ENCODE measurements at places on chromosomes 13 and 19.

DNA sequence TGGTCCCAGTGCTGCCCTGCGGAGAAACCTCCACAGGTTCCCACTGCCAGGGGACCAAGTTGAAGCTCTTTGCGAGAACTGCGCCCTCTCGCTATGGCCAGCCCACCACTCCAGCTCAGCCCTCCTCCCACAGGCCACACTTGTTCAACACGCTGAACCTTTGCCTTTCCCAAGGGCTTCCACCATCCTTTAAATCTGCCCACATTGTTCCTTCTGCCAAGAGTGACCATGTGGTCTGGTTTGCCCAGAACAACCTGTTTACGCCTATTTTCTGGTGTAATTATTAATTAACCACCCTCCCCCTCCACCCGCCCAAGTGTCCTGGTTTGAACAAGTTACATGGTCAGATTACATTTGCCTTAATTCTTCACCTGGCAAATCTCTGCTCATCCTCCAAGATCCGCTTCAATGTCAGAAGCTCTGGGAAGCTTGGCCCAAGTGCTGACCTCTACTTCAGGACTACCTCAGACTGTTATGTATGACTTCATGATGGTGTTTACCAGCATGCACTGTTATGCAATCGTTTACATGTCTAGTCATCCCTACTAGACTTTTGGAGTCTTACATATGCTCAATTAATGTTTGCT is 12.0 kb upstream of the USP12 start:
- no peak for DNase-seq

DNA sequence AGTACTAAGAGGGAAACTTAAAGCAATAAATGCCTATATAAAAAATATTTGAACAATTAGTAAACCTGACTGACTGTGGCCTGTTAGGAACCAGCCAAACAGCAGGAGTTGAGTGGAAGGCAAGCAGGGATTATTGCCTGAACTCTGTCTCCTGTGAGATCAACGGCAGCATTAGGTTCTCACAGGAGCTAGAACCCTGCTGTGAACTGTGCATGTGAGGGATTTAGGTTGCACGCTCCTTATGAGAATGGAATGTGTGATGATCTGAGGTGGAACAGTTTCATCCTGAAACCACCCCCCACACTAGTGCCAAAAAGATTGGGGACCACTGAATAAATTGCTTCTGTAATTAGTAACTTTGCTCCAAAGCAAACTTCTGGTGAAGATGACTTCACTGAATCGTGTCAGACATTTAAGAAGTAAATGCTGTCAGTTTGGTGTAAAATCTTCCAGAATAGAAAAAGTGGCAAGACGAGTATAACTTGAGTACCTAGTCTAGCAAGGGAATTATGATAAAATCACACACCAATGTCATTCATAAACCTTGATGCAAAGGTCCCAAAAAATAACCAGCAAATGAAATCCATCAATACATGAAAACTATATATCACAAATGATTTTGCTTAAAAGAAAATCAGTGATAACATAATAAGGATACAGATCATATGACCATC is 53.8 kb downstream of the SLC6A16 start:
- no peak for DNase-seq

GRCh38 chr19:40466985-40467734 is at the start of gene SPTBN4:
TSS of gene SPTBN4 (plus strand) at chr19:40467001. CDS start at chr19:40472622, 5,621 bp downstream.
- DNase-seq, result no peak

- no peak for DNase-seq
These were observed 6.0 kb downstream of the TMED1 start for GRCh38 chr19:10829967-10830366.

DNA sequence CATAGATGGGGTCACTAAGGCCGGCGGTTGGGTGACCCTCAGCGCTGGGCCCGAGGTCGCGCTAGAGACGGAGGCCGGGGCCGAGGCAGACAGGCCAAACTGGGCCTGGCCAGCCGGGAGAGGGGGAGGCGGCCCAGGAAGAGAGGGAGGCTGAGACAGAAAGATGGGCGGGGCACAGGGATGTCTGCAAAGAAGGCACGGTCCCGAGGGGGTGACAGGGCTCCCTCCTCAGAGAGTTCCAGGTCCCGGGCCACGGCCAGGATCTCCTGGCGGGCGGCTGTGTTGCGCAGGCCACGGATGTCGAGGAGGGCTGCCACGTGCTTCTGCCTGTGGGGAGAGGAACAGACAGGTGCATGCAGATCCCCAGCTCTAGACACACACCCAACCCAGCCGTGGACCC is 32.2 kb downstream of the EXOC3L2 start:
- DNase-seq, result no peak

DNA sequence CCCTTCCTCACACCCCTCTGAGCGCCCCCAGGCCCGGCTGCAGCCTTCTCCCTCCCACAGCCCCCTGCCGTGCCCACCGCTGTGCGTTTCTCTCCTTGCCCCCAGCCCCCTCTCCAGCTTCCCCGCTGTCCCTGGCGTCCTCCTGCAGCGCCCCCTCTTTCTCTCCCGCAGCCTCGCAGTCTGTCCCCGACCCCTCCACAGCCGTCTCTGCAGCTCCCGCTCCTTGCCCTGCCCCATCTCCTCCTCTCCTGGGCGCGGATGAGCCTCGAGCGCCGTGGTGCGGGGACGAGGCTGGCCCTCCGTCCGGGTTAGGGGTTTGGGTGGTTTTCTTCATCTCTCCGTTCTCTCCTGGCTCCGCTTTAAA is 1.1 kb downstream of the KMT5C start:
- no peak for DNase-seq

DNA sequence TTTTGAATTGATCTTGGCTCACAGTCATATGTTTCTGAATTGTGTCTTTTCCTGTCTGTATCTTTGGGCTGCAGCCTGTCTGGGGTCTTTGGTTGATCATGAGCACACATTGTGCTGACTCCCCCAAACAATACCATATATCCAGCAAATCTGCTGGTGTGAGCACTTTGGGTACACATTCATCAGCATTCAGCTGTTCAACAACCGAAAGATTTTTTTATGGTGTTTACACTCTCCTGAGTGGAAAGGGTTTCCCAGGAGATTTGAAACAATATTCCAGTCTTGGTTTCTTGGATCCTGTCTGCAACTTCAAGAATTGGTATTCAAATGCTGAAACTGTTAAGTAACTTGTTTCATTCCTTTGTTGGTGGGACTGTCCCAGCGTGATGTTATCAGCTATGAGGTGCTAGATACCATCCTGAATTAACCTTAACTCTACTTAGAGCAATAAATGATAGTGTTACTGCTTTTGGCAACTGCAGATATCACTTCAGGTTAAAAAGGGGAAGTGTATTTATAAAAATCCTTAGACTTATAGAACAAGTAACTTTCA is 78.4 kb upstream of the DIAPH3 start:
- DNase-seq, result no peak

- no peak for DNase-seq
These were observed 4.0 kb upstream of the MAST3 start for GRCh38 chr19:18093439-18094161.
